ENCODE measurements at places on chromosomes 13 and 19.

- DNase-seq: no peak
Measured at GRCh38 chr13:84702174-84702573, 819.9 kb upstream of the SLITRK1 start.

- no peak for DNase-seq
Measured at GRCh38 chr13:104871456-104871855, 1664.0 kb downstream of the EFNB2 start.

- no peak for DNase-seq
Measured at GRCh38 chr13:41919741-41920487, 41.0 kb downstream of the VWA8 start.

DNA sequence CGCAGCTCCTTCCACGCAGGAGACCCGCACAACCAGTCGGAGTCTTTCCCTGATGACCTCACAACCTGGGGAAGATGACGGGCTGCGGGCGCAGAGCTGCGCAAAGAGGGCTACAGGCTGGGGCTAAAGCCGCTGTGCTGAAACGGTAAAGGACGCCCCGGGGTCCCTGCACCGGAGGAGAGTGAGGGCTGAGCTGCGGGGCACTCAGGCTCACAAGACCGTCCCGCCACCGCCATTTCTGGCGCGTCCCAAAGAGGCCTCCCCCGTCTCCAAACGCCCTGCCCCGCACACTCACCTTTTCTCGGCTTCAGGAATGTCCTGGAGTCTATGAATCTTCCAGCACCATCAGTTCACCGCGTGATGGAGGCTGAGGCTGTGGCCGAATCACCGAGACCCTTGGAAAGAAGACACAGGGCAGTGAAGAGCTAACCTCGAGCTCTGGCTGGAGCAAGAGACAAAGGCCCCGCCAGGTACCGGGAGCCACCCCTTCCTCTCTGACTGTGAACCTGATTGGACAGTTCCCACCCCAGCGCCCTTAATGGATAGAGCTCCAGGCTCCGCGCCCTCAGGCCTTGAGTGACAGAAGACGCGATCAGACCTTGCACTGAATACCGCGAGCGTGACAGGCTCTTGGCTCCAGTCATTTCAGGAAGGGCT is 41.8 kb upstream of the ZNF429 start:
- DNase-seq: no peak
